ENCODE measurements at places on chromosomes 5 and 9. TPM values are rescaled to one million over a fixed set of nuclear protein-coding genes. Genes with fewer than 3 reads are reported as not detected.

GRCh38 chr5:14101922-14102321, 41.2 kb upstream of the TRIO start:
- no peaks in the 10 kb centered on the region for H3K36me3 ChIP-seq
- H3K4me3 ChIP-seq = no peak overlapping the region
- DNase-seq = no peak
- H3K4me1 ChIP-seq = no peaks in the 10 kb centered on the region
- no peak overlapping the region for H3K27ac ChIP-seq
- no peaks in the 10 kb centered on the region for H3K27me3 ChIP-seq

GRCh38 chr9:94812343-94812742, 85.8 kb downstream of the AOPEP start:
- peak; percentile 45 for DNase-seq
- no peaks in the 10 kb centered on the region for H3K36me3 ChIP-seq
- H3K4me3 ChIP-seq = no peak overlapping the region
- H3K27me3 ChIP-seq = no peaks in the 10 kb centered on the region
- peak overlapping the region; percentile 57 for H3K27ac ChIP-seq

DNA sequence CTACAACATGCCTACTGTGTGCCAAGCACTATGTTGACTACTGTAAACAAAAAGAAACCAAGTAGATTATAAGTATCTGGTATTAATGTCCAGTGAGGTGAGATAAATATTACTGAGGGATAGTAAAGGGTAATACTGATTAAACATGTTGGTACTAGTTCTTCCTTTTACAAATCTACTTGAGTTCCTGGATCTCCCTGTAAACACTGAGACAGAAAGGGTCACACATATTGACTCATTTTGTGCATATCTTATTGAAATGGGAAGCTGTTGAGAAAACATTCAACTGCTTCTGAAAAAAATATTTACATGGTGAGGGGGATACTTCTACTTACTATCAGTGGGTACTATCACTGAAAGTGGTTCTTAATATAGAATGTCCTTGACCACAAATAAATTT, 24.3 kb downstream of the EFNA5 start:
- H3K4me3 ChIP-seq = no peak overlapping the region
- no peaks in the 10 kb centered on the region for H3K27me3 ChIP-seq
- H3K27ac ChIP-seq = no peak overlapping the region

- H3K4me1 ChIP-seq = no peaks in the 10 kb centered on the region
- no peak overlapping the region for H3K4me3 ChIP-seq
- H3K27me3 ChIP-seq = no peaks in the 10 kb centered on the region
- no peak overlapping the region for H3K27ac ChIP-seq
- no peaks in the 10 kb centered on the region for H3K36me3 ChIP-seq
- DNase-seq = peak; percentile 48
Measured at GRCh38 chr5:765948-766631, 18.4 kb downstream of the ZDHHC11B start.

GRCh38 chr5:4479426-4479825, 660.7 kb upstream of the ADAMTS16 start:
- H3K27me3 ChIP-seq = no peaks in the 10 kb centered on the region
- no peak overlapping the region for H3K4me3 ChIP-seq
- H3K4me1 ChIP-seq = no peaks in the 10 kb centered on the region
- H3K36me3 ChIP-seq = no peaks in the 10 kb centered on the region

GRCh38 chr5:114362977-114363761, 1.3 kb downstream of the KCNN2 start:
- H3K27me3 ChIP-seq = peaks cover 63% of the 10 kb centered on the region
- no peaks in the 10 kb centered on the region for H3K36me3 ChIP-seq
- H3K4me1 ChIP-seq = no peaks in the 10 kb centered on the region

DNA sequence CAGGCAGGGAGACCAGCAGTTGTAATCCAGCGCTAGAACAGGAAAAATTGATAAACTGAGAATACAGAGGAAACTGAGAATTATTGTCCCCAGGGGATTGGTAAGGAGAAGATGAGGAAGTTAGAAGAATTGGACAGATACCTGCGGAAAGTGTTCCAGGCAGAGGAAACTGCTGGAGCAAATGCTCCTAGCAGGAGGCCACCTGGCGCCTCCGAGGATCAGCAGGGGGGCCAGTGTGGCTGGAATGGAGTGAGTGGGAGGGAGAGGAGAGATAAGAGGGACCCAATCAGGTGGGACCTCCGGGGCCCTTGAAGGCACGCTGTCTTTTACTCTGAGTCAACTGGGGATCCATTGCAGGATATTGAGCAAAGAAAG, 695 bp upstream of the ANXA6 start:
- H3K27me3 ChIP-seq = no peaks in the 10 kb centered on the region
- DNase-seq = no peak
- no peaks in the 10 kb centered on the region for H3K4me1 ChIP-seq
- H3K27ac ChIP-seq = peak overlapping the region; percentile 89
- H3K4me3 ChIP-seq = peak overlapping the region; percentile 76

- peak overlapping the region; percentile 32 for H3K27ac ChIP-seq
- peak; percentile 26 for DNase-seq
- H3K4me3 ChIP-seq = peak overlapping the region; percentile 67
- H3K27me3 ChIP-seq = no peaks in the 10 kb centered on the region
- no peaks in the 10 kb centered on the region for H3K36me3 ChIP-seq
Measured at GRCh38 chr5:66597183-66597757, 1.1 kb downstream of the MAST4 start.

DNA sequence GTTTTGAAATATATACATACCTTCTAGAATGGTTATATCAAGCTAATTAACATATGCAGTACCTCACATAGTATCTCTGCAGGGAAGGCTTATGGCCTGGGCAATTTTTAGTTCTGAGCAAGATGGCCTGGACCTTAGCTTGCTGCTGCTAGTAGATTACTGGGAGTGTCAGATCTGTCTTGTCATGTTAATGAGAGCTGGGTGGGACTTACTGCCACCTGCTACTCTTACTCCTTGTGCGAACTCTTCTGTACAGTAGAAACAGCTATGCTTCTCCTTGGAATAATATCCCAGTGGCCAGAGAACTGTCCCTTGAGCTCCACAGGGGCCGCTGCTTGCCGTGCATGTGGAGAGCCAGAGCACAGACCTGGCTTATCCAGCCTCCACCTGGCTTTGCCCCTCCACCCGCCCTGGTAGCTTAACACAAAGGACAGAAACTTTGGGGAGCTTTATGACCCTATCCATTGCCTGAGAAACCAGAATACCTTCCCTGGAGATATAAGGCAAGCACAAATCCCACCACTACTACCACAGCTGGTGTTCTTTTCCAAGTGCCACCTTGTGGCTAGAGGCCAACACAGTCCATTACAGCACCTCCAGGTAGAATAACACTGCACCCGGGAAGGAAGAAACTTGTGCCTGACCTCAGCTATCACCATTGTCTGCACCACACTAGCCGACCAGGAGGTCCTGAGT, 74.4 kb upstream of the RUSC2 start:
- H3K4me3 ChIP-seq = no peak overlapping the region
- no peaks in the 10 kb centered on the region for H3K36me3 ChIP-seq
- DNase-seq = no peak
- no peaks in the 10 kb centered on the region for H3K4me1 ChIP-seq
- no peaks in the 10 kb centered on the region for H3K27me3 ChIP-seq
- H3K27ac ChIP-seq = no peak overlapping the region

DNA sequence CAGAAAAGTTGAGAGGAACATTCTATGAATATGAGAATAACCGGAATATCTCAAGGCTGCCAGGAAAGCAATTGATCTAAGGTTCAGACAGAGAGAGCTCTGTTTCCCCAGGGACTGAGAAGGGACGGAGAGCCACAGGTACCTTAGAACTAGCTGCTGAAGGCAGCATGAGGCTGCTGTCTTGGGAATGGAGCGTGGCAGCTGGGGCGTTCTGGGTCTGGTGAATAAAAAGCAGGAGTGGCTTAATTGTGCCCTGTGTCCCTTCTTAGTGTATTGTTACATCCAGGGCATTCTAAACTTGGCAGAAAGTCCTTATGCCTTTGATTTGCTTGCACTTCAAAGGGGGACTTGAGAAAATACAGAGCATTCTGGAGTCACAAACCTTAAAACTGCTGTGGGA, 434.5 kb downstream of the KDM4C start:
- H3K27ac ChIP-seq = no peak overlapping the region
- no peaks in the 10 kb centered on the region for H3K27me3 ChIP-seq
- DNase-seq = no peak
- H3K4me1 ChIP-seq = no peaks in the 10 kb centered on the region
- H3K4me3 ChIP-seq = no peak overlapping the region

GRCh38 chr5:16090270-16090669, 89.3 kb downstream of the MARCHF11 start:
- no peak overlapping the region for H3K4me3 ChIP-seq
- no peaks in the 10 kb centered on the region for H3K4me1 ChIP-seq
- H3K27me3 ChIP-seq = peaks cover 4% of the 10 kb centered on the region
- no peak overlapping the region for H3K27ac ChIP-seq
- H3K36me3 ChIP-seq = no peaks in the 10 kb centered on the region

- no peak overlapping the region for H3K4me3 ChIP-seq
- H3K27me3 ChIP-seq = no peaks in the 10 kb centered on the region
- peak overlapping the region; percentile 61 for H3K27ac ChIP-seq
- no peak for DNase-seq
- H3K4me1 ChIP-seq = no peaks in the 10 kb centered on the region
Measured at GRCh38 chr9:81549500-81550206, 139.7 kb downstream of the TLE1 start.

DNA sequence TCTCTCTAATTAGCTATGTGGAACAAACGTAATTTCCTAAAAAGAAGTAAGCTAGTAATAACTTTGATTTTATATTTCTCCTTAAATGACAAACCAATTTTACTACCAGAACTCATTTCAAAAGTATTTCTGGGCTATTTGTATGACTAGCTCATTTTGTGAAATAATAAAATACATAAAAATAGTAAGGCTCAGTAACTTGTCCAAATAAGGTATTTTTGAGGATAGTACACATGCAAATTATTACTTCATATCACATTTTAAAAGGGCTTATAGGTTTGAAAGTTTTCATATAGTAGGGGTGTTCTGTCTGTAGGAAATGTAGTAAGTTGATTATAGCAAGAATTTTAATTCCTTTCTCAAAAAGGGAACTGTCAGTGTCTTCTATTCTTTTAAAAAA, 26.5 kb downstream of the C9orf85 start:
- no peaks in the 10 kb centered on the region for H3K4me1 ChIP-seq
- H3K27me3 ChIP-seq = no peaks in the 10 kb centered on the region
- no peak for DNase-seq

GRCh38 chr5:73908395-73908794, 282.4 kb downstream of the ARHGEF28 start:
- DNase-seq = no peak
- no peaks in the 10 kb centered on the region for H3K36me3 ChIP-seq
- peaks cover 7% of the 10 kb centered on the region for H3K4me1 ChIP-seq
- no peaks in the 10 kb centered on the region for H3K27me3 ChIP-seq

DNA sequence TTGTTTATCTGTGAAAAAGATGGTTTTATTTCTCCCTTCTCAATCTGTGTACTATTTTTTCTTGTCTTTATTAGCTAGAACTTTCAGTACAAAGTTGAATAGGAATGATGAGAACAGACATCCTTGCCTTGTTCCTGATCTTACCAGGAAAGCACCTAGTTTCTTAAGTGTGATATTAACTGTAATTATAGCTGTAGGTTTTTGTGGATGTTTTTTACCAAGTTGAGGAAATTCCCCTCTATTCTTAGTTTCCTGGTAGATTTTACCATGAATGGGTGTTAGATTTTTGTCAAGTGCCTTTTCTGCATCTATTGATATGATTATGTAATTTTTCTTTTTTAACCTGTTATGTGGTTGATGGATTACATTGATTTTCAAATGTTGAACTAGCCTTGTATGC, 68.7 kb downstream of the KCNN2 start:
- no peak overlapping the region for H3K27ac ChIP-seq
- no peaks in the 10 kb centered on the region for H3K27me3 ChIP-seq
- no peaks in the 10 kb centered on the region for H3K4me1 ChIP-seq
- H3K4me3 ChIP-seq = no peak overlapping the region
- DNase-seq = no peak
- H3K36me3 ChIP-seq = no peaks in the 10 kb centered on the region

GRCh38 chr5:35138232-35138631, 90.5 kb upstream of the AGXT2 start:
- H3K36me3 ChIP-seq = no peaks in the 10 kb centered on the region
- no peak for DNase-seq
- H3K4me1 ChIP-seq = no peaks in the 10 kb centered on the region
- no peak overlapping the region for H3K27ac ChIP-seq
- H3K27me3 ChIP-seq = no peaks in the 10 kb centered on the region

GRCh38 chr5:33788922-33789566, 102.7 kb downstream of the ADAMTS12 start:
- no peak overlapping the region for H3K4me3 ChIP-seq
- no peak for DNase-seq
- H3K27me3 ChIP-seq = no peaks in the 10 kb centered on the region

DNA sequence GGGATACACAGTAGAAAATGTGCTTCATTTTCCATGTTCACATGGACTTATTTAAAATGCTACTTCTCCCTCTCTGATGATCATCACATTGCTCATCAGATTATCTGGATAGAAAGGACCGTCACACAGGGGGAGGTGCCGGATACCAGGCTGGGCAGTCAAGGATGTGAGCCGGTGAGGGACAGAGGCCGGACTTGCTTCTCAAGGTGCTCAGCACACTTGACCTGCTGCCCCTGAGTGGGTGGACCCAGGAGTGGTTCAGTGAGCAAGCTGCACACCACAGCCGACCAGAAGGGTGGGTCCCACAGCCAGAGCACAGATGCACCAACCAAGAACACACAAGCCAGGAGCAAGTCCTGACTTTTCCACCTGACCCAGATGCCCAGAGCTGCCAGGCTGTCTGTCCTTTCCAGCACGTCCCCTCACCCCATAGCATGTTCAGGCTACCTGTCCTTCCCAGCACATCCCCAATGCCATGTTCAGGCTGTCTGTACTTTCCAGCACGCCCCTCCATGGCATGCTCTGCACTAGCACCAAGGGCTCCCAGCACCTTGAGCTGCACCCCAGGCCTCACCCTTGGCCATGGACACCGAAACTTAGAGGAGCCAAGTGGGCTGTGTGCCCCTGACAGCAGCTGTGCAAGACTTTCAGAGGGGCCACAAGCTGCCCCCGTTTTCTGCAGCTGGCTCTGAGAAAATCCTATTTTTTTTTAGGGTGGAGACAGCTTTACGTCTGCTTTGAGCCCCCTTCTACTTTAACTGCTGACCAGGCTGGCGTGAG, 77.8 kb downstream of the SECISBP2 start:
- no peak overlapping the region for H3K27ac ChIP-seq
- DNase-seq = no peak
- H3K4me3 ChIP-seq = no peak overlapping the region
- H3K27me3 ChIP-seq = no peaks in the 10 kb centered on the region
- H3K4me1 ChIP-seq = no peaks in the 10 kb centered on the region
- no peaks in the 10 kb centered on the region for H3K36me3 ChIP-seq

GRCh38 chr5:60763061-60763460, 63.1 kb upstream of the DEPDC1B start:
- DNase-seq = no peak
- no peak overlapping the region for H3K27ac ChIP-seq
- H3K27me3 ChIP-seq = no peaks in the 10 kb centered on the region

- no peak overlapping the region for H3K27ac ChIP-seq
- H3K4me1 ChIP-seq = peaks cover 8% of the 10 kb centered on the region
- no peak overlapping the region for H3K4me3 ChIP-seq
- no peaks in the 10 kb centered on the region for H3K36me3 ChIP-seq
Measured at GRCh38 chr5:177467436-177467835, 6.0 kb downstream of the DBN1 start.

PRDM9 gene
- not detected for total RNA-seq

ALAD gene
- total RNA-seq = 27.4 TPM

CD274 gene
- total RNA-seq = 1.6 TPM

BSPRY gene
- total RNA-seq = 1.1 TPM

NR6A1 gene
- total RNA-seq = 3.9 TPM

PCDH12 gene
- total RNA-seq = 3.5 TPM

PGM5 gene
- total RNA-seq = 11.6 TPM

SNCAIP gene
- 9.8 TPM for total RNA-seq

SPATA31C1 gene
- not detected for total RNA-seq

Measured in breast epithelium (tissue), 4 donors.